ENCODE measurements at places on chromosomes 1 and 21.
A peak's percentile ranks its signal among the peaks of the same experiment; 100 is the strongest.

GRCh38 chr1:183416850-183417771 is 1.1 kb downstream of the NMNAT2 start:
- DNase-seq, result no peak

DNA sequence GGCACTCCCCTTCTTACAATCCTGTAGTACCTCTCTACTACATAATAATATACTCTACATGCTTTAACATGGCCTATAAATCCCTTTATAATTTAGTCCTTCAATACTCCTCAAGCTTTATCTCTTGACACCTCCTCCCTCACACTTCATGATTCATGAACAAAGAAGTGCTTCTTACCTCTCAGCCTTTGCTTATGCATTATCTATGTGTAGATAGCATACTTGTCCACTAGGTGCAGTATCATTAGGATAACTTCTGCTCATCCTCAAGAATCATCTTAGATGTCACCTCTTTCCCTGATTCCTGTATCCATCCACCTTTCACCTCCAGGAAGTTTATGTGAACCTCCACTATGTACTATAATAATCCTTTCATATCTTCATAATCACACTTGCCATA is 74.4 kb downstream of the COL24A1 start:
- no peak for DNase-seq

DNA sequence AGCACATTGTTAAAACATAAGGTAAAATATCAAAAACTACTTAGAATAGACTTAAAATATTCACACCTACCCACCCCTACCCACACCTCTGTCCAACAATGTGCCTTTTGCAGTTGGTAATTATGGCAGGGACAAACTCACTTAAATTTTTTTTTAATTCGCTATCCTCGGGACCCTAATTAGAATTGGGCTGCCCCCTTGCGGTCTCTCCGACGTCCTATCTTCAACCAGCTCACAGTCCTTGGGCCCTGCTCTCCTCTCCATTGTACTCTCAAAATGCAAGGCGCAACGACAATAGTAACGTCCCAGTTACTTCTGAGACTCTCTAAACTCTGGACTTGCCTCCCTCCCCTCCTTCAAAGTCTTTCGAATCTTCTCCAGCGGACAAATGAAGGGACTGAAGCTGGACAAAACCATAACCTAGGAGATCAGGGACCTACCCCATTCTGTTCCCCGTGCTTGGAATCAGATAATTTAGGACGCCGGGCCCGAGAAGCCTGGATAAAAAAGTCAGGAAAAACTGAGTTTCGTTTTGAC is 1.1 kb upstream of the CIART start:
- peak; percentile 40 for DNase-seq

GRCh38 chr1:65207317-65207716 is 59.3 kb downstream of the AK4 start:
- DNase-seq, result no peak

GRCh38 chr1:241645199-241645598 is 5.0 kb upstream of the CHML start:
- DNase-seq, result no peak

GRCh38 chr1:172325531-172325930 is 95.0 kb upstream of the C1orf105 start:
- no peak for DNase-seq

DNA sequence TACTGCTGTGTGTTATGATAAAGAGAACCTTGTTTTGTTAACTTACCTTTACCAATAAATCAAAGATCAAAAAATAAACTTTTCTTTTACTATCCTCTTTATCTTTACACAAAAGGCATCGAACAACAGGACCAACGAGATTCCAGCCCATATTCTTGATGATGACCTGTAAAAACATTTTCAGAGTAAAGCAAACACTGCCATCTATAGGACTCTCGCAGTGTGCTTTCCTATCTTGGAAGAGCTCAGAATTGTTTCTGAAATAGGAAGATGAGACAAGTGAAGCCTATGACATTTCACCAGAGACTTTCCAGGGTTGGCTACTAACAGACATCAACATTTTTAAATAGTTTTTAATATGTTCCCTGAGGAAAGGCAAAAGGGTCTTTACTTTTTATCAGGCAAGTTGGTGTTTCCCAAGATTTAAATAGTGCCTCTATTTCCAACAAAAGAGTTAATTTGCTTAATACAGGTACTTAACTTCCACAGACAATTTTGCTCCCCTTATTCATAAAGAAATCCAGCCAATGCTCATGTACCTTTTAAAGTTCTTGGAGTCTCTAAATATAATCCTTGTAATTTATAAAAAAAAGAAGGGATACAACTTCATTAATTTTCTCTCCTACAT is 7.3 kb downstream of the GLMN start:
- no peak for DNase-seq

GRCh38 chr1:76073481-76073880 is 1.1 kb upstream of the ST6GALNAC3 start:
- DNase-seq, result no peak

- DNase-seq, result no peak
Measured at GRCh38 chr1:20958430-20958829, 171.3 kb upstream of the HP1BP3 start.

DNA sequence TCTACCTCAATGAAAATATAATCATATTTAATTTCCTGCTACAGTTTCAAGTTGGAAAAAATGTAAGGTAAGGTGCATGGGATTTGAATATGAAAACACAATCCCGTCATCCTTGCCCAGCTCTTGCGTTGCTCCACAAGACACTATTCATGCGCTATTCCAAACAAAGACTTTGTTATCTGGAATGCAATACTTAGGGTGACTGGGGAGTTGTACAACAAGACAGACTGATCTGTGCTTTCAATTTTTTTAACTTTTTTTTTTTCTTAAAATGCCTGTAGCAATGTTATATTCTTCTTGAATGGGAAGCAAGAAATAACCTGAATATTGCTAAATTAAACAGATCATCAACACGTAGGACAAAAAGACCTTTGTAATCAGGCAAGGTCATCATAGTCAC is 1077.2 kb downstream of the TTLL7 start:
- no peak for DNase-seq

- no peak for DNase-seq
Measured at GRCh38 chr1:5670590-5671350, 321.5 kb downstream of the NPHP4 start.

DNA sequence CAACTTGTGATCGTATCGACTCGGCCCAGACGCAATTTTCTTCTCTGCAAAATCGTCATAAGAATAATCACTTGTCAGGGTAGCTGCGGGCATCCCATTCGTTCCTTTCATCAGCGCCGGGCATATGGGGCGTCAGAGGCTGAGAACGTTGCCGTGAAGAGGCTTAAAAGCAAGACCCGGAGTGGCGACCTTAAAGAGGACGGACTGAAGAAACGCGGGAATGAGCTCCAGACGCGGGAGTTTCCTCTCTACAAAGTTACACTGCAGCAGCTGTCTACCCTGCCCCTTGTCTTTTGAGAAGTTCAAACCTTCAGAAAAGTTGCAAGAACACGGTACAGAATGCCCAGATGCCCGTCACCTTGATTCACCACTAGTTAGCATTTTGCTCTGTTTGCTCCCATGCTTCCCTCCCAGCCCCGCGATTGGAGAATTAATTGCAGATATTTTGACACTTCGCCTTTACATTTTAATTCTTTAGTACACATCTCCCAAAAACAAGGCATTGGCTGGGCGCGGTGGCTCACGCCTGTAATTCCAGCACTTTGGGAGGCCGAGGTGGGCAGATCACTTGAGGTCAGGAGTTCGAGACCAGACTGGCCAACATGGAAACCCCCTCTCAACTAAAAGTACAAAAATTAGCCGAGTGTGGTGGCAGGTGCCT is 967 bp downstream of the CENPS start:
- no peak for DNase-seq

- no peak for DNase-seq
Measured at GRCh38 chr21:45105906-45106485, 31.6 kb downstream of the ADARB1 start.

DNA sequence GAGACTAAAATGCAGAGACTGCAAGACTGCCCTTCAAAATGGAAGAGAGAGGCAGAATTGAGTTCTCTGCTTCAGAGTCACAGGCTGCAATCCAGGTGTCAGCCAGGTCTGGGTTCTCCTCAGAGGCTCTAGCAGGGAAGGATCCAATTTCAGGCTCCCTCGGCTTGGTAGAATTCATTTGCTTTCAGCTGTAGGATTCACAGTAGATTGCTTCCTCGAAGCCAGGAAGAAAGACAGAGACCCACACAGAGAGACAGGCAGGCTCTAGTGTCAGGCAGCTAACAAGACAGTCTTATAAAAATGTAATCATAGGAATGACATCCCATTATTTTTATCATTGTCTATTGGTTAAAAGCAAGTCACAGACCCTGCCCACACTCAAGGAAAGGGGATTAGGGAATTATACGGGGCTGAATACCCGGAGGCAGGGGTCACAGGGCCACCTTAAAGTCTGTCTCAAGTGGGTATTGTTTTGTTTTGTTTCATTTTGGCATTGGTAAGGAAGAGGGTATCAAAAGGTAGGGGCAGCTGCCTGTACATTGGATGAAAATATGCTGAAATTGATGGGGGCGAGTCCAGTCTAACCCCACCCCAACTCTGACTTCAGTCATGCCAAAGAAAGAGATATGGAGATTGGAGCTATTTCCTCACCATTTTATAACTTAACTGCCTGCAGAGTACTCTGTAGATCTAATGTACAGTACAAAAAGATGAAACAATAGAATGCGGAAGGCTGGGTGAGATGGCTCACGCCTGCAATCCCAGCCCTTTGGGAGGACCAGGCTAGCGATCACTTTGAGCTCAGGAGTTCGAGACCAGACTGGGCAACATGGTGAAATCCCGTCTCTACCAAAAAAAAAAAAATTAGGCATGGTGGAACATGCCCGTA is 9.5 kb upstream of the TBCE start:
- DNase-seq, result no peak

- DNase-seq, result no peak
Measured at GRCh38 chr1:205598841-205599668, 32.8 kb downstream of the ELK4 start.

DNA sequence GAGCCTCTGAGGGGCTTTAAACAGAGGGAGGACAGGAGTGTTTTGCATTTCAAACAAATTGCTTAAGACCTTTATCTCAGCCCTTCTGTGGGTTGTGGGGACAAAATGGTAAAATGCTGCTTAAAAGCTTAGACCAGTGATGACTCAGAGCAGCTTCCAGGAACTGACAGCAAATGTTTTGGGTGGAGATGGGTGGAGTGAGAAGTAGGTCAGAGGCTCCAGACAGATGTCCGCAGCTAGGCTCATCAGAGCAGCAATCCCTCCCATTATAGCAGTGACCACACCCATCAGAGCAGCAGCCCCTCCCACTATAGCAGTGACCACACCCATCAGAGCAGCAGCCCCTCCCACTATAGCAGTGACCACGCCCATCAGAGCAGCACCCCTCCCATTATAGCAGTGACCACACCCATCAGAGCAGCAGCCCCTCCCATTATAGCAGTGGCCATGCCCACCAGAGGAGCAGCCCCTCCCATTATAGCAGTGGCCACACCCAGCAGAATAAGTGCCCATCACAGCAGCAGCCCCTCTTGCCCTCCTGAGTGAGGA is 532.2 kb downstream of the MATN1 start:
- DNase-seq, result no peak

DNA sequence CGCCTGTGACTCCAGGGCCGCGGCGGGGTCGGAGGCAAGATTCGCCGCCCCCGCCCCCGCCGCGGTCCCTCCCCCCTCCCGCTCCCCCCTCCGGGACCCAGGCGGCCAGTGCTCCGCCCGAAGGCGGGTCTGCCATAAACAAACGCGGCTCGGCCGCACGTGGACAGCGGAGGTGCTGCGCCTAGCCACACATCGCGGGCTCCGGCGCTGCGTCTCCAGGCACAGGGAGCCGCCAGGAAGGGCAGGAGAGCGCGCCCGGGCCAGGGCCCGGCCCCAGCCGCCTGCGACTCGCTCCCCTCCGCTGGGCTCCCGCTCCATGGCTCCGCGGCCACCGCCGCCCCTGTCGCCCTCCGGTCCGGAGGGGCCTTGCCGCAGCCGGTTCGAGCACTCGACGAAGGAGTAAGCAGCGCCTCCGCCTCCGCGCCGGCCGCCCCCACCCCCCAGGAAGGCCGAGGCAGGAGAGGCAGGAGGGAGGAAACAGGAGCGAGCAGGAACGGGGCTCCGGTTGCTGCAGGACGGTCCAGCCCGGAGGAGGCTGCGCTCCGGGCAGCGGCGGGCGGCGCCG is at the start of gene SIM2:
SIM2 (plus strand) TSS at position 135 of the 565 bp plus-strand sequence. CDS start 632 bp downstream, outside the sequence.
- DNase-seq, result no peak

DNA sequence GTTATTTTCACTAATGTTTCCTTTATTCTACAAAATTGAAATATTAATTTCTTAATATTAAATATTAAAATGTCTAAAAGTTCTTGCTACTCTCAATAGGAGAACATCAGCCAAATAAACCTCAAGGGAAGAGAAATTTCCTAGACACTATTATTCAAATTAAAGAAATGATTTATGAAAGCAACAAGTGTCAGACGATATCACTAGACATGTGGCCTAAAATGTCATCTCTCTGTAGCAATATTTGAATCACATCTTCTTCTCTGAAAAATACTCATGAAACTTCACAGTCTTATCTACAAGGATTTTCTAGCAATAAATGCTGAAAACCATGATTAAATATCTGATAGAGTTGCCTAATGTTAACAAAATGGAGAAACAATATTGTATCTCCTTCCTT is 2.5 kb upstream of the SERBP1 start:
- no peak for DNase-seq

DNA sequence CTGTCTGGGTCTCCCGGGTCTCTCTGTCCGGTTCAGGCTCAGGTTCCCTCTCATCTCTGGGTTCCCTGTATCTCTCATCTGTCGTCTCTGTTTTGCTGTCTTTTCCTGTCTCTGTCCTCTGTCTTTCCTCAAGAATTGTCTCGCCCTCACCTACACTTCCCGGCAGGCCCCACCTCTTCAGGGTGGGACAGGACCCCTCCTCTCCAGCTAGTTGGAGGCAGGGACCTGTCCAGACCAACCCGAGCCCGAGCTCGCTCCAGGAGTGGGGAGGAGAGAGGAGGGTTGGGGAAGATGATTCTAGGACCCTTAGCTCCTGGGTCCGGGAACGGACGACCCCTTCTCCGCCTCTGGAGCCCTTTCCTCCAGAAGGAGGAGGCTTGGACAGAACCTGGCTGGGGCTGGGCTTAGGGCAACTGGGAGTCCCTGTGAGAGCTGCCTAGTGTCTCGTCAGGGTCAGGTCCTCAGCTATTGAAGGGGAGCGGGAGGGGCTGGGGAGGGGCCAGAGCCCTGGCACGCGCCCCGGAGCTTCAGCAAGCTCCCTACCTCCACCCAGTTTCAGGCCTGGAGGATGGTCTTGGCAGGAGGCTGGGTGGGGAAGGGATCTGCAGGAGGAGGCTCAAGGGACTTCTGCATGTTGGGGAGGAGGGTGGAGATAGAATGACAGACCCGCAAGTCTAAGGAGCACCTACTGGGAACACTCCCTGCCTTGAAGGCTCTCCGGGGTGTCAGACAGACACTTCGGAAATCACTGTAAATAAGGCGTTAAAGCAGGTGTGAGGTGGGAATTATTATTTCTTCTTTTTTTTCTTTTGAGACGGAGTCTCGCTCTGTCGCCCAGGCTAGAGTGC is 26.3 kb upstream of the EPB41 start:
- DNase-seq, result no peak

GRCh38 chr1:212500983-212501382 is 68.3 kb downstream of the NENF start:
- no peak for DNase-seq

DNA sequence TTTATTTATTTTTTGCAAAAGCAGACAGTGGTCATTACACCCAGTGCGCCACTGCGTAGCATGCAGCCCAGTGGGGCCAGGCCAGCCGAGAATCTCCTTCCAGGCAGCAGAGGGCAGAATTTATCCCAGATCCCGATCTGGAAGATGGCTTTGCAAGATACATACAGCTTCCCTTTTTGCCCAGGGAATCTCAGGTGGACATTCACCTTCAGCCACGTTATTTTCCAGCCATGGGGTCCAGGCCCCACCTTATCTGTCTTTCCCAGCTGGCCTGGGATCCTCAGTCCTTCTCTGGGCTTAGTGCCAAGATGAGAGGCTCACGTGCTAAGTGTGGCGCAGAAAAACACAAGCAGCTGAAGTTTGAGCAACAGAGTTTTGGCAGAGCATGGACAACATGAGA is 123.6 kb downstream of the AJAP1 start:
- no peak for DNase-seq

All from stimulated activated CD8-positive, alpha-beta memory T cell treated with anti-CD3 and anti-CD28 coated beads, Interleukin-4, amount 100 ng/mL, for 24 hours (primary cell).